Fibroblast of upper back skin (primary cell): ENCODE measurements at places on chromosomes 6 and 20.
A peak's percentile ranks its signal among the peaks of the same experiment; 100 is the strongest.

- no peak for DNase-seq
Observed at GRCh38 chr6:138293428-138294395, 75.4 kb upstream of the PBOV1 start.

- peak; percentile 16 for DNase-seq
Observed at GRCh38 chr6:122472022-122472340, 374 bp upstream of the SERINC1 start.

DNA sequence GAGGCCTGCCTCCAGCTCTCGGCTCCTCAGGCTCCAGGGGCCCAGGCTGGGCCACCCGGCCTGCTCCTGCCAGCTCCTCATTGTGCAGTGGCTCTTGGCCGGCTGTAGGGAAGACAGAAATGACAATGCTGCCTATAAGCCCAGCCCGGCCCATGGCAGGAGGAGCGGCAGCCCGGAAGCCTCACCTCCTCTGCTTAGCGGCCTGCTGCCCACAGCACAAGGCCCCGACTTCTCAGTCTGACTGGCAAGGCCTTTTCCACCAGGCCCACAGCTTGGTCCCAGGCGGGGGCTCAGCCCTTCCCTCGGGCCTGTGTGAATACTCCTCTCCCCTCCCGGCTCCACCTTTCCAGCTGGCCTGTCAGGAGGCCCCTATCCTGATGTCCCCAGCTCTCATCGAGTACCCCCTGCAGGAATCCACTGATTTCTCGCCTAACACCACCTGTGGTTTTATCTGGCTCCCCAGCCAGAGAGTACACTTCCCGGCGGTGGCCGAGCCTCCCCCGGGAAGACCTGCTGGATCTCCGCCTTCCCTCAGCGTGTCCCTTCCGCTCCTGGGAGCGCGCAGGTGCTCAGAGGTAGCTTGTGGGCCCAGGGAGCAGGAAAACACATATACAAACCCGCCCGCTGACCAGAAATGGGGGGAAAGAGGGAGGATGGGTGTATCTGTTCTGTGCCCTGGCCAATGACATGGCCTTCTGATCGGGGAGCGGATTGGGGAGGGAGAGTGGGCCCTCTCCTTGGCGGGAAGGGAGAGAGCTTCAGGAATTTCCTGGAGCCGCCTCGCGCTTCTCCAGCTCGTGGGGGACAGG, 963 bp downstream of the DDRGK1 start:
- no peak for DNase-seq

DNA sequence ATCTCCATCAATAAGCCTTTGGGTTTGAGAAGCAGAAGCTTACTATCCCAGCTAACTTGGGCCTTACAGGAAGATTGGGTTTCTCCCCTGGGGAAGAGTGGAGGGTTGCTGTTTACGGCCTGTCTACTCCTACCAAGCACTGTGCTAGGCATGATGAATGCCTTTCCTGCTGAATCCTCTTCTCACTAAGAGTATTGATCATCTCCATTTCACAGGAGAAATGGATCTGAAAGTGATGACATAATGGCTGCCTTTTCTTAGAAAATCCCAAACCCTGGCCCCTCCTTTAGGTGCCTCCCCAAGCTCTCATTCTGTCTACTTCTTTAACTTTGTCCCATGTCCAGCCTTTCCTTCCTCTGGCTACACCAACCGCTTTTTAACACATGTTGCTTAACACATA, 66.1 kb downstream of the TSHZ2 start:
- DNase-seq: no peak

GRCh38 chr20:41316051-41316450, 1.5 kb downstream of the ZHX3 start:
- no peak for DNase-seq

DNA sequence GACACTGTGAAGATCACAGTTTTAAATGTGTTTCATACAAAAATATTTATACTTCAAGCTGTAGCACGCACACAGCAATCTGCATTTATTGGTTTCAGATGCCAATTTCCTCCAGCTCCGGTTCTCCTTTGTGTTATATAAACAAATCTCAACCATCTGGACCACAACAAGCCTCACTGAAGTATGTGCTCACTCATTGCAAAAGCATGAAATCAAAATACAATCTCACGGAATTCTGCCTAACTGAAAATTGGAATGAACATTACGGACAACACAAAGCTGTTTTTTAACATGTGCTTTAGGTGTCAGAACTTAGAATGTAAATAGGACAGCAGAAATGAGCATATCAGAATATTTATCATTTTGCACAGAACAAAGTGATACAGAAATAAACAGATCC, 38.0 kb downstream of the RCAN2 start:
- DNase-seq: peak; percentile 85

DNA sequence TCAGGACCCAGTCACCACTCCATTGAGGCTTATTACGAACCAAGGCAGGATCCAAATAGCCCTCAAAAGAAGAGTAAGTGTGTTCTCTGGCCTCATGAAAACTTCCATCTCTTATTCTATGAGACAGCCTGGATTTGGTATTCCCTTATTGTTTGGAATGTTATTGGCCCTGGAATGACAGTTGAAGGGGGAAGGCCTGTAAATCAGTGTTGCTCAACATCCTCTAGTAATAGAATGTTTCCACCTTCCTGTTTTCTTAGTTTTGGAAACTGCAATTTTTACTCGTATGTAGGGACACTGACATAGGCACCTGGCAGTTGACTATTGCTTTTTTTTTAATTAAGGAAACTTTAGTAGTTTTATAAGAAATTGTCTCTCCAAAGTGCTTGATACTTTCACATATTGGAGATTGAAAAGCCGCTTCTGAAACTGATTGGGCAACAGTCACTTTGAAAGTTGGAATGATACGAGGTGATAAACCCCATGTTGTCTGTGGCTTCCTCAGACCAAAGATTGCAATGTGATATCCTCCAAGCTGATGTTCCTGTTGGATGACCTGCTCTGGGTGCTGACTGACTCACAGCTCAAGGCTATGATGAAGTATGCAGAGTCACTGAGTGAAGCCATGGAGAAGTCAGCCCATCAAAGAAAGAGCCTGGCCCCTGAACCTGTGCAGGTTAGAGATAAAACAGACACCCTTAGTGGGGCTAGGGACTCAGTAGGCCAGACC, 43.1 kb downstream of the BLTP3A start:
- DNase-seq: peak; percentile 19

DNA sequence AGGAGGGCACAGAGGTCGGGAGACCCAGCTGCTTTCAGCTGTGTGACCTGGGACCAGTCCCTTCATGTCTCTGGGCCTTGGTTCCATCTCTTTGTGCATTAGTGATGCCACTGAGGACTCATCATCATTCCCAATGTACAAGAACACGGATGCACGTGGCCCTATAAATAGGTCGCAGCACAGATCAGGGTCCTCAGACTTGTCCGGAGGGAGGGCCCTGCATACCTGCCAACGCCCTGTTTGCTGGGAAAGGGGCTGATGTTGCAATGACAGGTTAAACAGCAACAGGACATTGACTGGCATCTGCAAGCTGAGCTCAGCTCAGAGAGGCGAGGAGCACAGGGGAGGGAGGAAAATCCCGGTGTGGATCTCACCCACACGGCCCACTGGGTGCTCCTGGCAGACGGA, 21.8 kb downstream of the TGM2 start:
- DNase-seq: no peak

DNA sequence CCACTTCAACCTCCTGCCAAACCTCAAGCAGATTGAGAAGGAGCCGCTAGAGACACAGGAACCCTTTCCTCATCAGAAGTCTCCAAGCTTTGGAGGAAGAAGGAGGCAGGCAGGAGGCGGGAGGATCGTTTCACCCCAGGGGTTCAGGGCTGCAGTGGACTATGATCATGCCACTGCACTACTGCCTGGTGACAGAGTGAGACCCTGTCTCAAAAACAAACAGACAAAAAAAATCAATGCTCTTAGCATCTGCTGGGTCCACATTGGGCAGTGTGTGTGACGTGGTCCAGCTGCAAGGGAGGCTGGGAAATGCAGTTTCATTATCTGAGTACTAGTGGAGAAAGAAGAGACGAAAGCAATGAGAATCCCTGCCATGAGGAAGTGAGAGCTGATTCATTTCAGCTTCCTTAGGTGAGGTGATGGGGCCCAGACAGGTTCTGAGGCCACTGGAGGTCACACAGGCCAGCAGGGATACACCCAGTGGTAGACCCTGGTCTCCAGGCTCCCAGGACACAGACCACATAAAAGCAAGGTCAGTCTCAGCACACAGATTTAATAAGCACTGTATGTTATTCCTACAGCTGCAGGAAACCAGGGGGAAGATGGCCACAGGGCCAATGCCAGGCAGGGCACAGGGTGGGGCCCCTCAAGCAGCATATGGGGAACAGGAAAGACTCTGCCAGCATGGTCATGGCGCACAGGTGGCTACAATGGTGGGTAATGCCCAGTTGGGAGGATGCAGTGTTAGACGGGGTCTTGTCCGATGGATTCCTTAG, 4.3 kb downstream of the GFRA4 start:
- DNase-seq: no peak

DNA sequence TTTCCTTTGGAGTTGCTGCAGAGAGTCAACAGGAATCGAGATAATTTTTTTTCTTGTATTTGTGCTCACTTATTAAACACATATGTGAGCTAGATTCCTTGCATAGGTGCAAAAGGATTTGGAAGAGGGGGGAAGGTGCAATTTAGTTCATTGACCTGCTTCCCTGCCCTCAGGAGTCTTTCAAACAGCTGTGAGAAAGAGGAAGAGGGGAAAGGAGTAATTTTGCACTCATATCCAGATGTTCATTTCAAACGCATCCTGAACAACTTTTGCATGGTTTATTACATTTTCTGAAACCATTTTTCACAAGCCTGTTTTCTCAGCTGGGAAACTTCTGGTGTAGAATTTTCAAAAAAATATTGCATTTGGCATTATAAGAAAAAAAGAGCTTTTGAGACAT, 795.0 kb downstream of the MAFB start:
- no peak for DNase-seq

DNA sequence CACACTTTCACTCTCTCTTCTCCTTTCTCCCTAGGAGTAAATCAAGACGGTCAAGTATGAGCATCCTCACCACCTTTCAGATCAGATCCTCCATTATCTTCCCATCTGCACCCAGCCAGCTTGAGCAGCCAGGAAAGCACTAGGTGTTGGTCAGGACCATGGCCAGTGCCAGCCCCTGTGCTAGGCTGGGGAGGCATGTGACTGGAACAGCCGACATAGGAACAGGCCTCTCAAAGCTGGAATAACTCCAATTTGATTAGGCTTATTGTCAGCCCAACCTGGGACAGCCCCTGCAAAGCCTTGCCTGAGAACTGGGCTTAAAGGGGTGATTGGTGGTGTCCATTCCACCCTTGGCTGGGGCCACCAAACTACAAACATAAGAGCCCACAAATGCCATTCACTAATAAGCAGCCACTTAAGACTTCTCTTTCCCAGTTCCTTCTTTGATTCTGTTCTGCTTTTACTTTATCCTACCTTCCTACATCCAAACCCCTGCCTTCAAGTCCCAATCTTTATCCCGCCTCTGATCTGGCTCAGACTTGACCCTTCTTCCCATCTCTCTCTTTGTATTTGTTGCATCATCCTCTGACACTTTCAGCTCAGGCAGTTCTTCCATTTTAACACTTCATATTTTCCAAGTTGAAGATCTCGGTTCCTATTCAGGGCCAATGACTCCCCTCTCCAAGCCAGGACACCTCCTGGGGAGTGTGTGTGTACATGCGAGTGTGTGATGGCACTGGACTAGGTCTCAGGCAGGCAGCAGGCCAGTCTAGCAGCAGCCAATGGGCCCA, 4.5 kb upstream of the TREM2 start:
- peak; percentile 25 for DNase-seq

DNA sequence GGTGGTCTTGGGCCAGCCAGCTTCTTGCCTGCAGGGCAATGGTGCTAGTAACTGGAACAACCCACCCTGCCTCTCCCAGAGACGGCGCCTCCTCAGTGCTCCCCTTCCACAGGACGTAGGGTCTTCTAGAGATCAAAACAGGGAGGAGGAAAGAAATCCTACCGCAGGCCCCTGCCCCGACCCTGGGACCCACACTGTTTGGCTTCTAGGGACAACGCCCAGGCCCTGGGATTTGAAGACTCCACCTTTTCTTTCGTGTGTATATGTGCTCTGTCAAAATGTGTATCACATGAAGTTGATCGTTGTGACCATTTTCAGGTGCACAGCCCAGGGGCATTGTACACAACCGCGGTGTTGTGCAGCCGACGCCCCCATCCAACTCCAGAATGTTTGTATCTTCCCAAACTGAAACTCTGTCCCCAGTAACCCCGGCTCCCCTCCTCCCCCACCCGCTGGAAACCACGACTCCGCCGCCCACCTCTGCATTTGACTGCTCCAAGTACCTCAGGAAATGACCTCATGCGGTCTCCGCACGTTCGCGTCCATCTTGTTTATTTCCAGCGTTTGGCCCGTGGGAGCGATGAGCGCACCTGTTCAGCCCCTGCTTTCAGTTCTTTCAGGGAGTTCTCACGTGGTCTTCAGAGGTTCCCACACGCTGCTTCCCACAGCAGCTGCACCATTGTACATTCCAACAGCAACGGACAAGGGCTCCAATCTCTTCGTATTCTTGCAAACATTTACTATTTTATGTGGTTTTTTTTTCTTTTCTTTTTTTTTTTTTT, 3.4 kb upstream of the BHLHE23 start:
- DNase-seq: no peak

DNA sequence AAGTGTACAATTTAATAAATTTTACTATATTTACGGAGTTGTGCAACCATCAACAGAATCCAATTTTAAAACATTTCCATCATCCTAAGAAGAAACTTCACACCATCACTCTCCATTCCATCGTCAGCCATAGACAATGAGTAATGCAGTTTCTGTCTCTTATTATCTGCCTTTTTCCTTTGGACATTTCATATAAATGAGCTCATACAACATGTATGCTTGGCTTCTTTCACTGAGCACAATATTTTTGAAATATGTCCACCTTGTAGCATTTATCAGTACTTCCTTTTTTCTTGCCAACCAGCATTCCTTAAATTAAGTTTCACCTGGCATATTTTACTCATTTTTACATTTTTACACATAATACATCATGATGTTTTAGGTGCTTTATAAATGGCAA, 22.7 kb upstream of the HIVEP1 start:
- DNase-seq: peak; percentile 83

GRCh38 chr20:53769041-53769440, 175.4 kb upstream of the ZNF217 start:
- DNase-seq: no peak
